NCI-H526 treated with DMSO at 0.1 percent for 48 hours (cell line): ENCODE measurements at places on chromosomes 2 and 18.

- DNase-seq, result no peak
Measured at GRCh38 chr2:178115271-178115670, 3.0 kb downstream of the RBM45 start.

DNA sequence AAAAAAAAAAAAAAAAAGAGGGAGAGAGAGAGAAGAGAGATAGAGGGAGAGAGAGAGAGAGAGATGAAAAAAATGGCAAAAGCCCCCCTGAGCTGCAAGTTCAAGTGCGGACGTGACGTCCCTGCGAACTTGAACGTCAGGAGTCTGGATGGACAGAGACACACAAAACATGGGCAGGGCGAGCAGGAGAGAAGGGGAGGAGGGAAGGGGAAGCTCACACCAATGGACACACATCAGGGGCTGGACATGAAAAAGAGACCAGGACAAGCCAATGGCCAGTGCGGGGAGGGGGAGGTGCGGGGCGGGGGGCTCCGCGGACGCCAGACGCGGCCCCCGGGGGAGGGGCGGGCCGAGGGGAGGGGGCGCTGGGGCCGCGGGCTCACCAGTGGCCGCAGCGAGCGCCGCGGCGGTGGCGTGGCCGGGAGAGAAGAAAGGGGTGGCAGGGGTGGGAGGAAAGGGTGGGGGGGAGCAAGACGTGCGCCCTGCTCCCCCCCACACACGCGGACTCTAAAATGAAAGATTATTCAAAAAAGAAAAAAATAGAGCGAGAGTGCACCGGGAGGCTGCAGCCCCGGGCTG, at the start of gene BCL11A:
BCL11A (minus strand) TSS at position 160 of the 579 bp plus-strand sequence. CDS start 384 bp downstream, outside the sequence.
- peak; percentile 67 for DNase-seq

- DNase-seq, result peak; percentile 83
Measured at GRCh38 chr2:101151146-101151858, at the start of gene TBC1D8. TSS of gene TBC1D8 (minus strand) at chr2:101151382. CDS start at chr2:101151253, 129 bp downstream.

GRCh38 chr2:17303521-17303920, 214.7 kb downstream of the RAD51AP2 start:
- no peak for DNase-seq

GRCh38 chr2:241541564-241542277, 16.8 kb upstream of the BOK start:
- DNase-seq, result no peak

GRCh38 chr2:221124532-221125240, 447.4 kb downstream of the EPHA4 start:
- DNase-seq, result no peak

- DNase-seq, result no peak
Measured at GRCh38 chr2:64745562-64745961, 91.8 kb upstream of the SERTAD2 start.

DNA sequence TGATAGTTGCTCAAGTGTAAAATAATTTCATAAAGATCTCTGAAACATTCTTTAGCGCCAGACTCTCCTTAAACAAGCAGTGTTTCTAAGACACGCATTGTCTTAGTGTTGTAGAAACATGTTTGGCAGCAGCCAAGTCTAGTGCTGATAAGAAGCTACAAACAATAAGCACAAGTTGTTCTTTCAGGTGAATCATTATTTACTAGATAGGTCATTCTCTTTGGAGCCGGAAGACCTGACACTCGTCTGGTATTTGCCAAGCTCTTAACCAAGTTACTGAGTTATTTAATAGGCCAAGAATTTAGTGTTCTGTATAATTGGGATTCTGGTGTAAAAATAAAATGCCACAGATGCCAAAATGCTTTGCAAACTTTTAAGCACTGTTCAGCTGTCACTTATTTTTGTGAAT, 852.1 kb downstream of the CPS1 start:
- DNase-seq, result no peak

- no peak for DNase-seq
Measured at GRCh38 chr2:241499146-241499965, 9.0 kb downstream of the STK25 start.

DNA sequence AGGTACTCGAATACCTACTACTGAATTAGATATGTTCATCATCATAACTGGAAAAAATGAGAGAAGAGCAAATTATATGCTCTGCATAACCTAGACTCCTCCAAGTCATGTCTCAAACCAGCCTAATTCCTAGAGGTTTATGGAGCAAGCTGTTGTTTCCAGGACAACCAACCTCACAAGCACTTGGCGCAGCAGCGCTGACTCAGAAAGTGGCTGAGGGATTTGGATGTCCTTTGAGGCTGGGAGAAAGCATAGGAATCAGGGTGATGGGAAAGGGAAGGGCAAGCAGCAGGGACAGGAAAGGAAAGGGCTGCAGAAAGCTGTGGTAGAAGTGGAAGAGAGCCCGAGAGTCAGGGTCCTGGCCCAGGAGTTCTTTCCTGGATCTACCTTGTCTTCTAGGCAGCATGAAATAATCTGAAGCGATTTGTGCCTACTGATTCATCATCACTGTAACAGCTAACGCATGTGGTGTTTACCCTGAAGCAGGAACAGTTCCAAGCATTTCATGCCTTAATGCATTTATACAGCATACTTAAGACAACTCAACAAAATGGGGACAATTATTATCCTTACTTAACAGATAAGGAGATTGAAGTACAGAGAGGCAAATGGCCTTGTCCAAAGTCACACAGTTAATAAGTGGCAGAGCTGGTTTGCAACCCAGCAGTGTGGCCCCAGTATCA, 3.7 kb downstream of the PLEK start:
- no peak for DNase-seq

DNA sequence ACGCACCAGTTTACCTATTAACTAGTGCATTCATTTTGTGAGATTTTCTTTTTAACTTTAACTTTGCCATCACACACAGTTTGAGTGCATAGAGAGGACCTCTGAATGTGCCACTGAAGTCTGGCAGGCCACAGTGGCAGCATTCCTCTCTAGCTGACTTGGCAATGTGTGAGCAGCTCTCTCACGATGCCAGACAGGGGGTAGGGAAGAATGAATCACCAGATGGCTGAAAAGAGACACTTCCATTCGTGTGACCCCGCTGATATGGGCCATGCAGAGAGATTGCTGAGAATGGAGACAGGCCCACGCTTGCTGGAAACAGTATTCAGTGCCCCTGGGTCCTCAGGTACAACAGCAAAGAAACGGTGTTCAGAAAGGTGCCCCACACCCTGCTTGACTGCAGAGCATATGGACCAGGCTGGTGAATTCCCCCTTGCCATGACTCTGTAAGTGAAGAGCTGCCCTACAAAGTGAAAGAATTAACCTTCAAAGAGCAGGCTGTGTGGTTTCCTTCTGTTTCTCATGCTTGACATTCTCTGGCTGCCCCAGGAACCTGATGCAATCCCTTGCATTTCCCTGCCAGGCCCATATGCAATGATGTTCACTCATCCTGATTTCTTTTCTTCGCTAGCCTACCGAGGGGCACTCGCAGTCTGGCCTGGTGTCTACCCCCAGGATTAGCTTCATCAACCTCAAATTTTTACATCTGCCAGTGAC, 236.1 kb downstream of the CDH20 start:
- DNase-seq, result no peak

DNA sequence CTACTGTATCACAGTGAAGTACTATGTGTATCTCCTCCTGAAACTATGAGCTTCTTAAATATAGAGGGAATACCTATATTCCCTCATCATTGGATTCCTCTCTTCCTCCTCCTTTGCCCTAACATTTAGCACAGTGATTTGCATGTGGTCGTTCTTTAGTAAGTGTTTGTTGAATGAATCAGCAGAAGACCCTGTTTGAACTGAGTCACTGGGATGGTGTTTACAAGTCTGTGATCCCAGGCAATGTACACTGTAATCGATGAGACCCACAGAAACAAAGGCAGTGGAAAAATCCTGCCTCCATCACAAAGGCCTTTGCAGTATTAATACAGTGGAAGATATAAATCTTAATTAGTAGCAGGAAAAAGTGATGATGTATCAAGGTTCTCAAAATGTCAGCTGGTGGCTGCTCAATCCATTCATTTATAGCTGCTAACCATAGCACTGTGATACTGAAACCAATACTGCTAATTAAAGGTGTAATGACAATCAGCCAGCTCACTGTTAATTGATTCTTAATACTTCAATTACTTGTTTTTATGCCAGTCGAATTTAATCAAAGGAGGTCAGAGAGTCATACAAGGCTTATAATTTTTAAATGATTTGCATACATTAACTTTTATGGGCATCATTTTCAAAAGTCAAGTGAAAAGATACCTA, 20.8 kb upstream of the MYO3B start:
- DNase-seq, result no peak

- DNase-seq, result no peak
Measured at GRCh38 chr2:133812826-133813617, 244.8 kb upstream of the NCKAP5 start.

DNA sequence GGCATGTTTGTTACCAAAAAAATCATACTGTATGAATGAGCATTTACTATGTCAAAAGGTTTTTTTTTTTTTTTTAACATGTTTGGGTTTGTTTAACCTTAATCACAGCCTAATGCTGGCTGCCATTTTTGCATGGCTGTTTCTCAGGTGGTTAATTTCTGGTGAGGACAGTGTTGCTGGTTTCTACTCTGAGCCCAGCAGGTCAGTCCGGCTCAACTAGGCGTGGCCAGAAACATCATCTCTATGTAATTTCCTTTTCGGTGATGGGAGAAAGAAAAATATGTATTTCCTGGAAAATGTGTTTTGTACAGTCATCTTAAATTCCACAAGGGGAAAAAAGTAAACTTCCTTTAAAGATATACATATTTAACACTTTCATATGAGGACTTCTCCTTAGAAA, 24.9 kb upstream of the BZW1 start:
- no peak for DNase-seq

GRCh38 chr2:61718965-61719364, 134.9 kb downstream of the FAM161A start:
- DNase-seq, result no peak

GRCh38 chr2:118130385-118130784, 42.1 kb downstream of the INSIG2 start:
- no peak for DNase-seq

GRCh38 chr18:23073996-23074606, 61.2 kb upstream of the CABLES1 start:
- no peak for DNase-seq

DNA sequence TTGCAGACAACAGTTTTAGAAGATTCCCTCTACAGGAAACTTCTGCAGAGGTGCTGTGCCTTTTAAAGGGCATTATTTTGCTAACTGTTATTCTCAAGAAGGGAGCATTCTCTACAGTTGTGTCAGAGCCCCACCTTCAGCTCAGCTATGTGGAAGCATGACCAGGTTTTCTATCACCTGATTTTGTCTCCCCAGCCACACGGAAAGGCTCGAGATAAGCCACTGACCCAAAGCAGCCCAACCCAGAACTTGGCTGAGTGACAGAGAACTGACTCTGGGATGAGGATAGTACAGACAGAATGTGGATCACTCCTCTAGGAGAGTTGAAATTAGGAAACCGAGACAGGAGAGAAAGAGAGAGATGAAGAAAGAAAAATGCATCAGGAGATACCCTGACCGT, 10.7 kb downstream of the COL4A4 start:
- no peak for DNase-seq

- DNase-seq, result no peak
Measured at GRCh38 chr2:196403471-196403870, 232.1 kb upstream of the STK17B start.

DNA sequence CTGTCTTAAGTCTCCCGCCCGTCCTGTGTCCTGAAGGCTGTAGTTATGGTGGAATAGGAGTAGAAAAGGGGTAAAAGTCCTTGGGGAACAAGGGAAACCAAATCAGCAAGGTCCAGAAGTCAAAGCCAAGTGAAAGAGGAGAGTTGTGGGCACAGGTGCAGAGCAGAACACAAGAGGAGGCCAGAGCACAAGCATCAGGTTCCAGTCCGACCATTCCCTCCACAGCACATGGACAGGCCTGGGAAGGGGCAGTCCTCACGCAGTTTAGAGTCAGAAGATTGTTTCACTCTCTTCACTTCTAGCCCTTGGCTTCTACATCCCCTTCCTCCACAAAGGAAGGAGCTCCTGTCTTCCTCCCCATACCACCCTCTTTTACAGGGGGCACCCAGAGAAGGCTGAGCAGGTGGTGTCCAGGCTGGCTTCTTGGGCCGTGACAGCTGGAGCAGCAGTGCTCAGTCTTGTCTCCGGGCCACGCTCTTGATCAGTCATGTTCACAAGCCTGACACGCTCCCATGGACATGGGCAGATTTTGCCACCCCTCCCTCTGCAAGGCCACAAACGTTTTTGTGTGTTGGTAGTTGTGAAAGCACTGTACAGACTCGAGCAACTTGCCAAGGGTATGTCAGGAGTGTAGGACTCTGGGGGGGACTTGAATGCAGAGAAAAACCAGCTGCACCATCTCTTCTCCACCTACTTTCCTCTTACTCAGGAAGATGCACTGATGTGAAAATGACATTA, 138.5 kb upstream of the DAPL1 start:
- no peak for DNase-seq

DNA sequence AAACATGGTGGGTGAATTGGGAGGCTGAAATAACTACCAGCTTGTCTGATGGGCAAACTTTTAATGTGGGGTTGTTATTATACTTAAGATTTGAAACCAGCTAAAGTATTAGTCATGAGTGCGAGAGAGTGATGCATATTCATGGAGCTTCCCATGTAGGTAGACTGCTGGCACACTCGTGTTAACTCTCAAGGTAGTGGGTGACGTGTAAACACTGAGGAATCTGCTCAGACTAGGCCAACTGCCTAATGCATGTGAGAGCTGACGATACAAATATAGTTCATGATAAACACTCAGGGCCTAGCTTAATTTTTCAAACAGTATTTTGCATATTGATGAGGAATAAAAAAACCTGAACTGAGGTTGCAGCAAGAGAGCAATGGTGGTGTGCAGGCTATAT, 1165.7 kb upstream of the PIK3C3 start:
- DNase-seq, result no peak
